ENCODE measurements at places on chromosomes 11 and 22. TPM values are rescaled to one million over a fixed set of nuclear protein-coding genes. Genes with fewer than 3 reads are reported as not detected.

The TNNT3 gene
- not detected for total RNA-seq

The MED17 gene
- 22.2 TPM for total RNA-seq

The FXYD6 gene
- 0.21 TPM for total RNA-seq

The OR8D1 gene
- not detected for total RNA-seq

Data from A549 treated with RU486 at 1 μM for 4 hours (cell line).